Spleen (tissue), 13 donors: ENCODE measurements at places on chromosomes 2 and 18.

DNA sequence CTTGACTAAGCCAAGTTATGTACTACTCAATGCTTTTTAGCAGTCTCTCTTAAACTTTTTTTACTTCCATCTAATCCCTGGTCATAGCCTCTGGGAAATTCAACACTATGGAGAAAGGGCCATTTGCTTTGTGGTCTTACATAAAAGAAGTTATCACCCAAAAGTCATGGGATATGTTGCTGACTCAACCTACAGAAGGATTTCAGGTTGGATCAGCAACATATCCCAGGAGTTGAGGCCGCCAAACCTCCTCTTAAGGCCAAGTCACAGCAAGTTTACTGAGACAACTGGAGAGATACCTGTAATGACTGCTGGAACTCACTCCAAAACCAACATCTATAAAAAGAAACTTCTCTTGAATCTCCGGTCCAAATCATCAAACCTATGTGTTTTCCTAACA, 141.1 kb downstream of the IRS1 start:
- no peak for DNase-seq

- peak; percentile 31 for DNase-seq
Observed at GRCh38 chr2:26733413-26733812, 30.7 kb upstream of the SLC35F6 start.

DNA sequence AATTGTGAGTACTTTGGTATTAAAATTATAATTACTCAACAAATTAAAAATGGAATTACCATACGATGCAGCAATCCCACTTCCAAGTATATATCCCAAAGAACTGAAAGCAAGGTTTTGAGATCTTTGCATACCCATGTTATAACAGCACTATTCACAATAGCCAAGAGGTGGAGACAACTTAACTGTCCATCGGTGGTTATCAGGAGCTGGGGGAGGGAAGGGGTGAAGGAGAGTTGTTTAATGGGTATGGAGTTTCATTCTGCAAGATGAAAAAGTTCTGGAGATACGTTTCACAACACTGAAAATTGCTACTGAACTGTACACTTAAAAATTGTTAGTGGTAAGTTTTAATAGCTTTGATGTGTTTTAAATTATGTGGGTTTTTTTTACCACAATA, 25.7 kb downstream of the RAB10 start:
- DNase-seq: no peak

GRCh38 chr2:150385211-150385610, 102.3 kb downstream of the RND3 start:
- DNase-seq: no peak

GRCh38 chr18:44342162-44342561, 338.5 kb upstream of the SETBP1 start:
- DNase-seq: no peak

- no peak for DNase-seq
Observed at GRCh38 chr2:29923110-29923721, 1.8 kb upstream of the ALK start.

DNA sequence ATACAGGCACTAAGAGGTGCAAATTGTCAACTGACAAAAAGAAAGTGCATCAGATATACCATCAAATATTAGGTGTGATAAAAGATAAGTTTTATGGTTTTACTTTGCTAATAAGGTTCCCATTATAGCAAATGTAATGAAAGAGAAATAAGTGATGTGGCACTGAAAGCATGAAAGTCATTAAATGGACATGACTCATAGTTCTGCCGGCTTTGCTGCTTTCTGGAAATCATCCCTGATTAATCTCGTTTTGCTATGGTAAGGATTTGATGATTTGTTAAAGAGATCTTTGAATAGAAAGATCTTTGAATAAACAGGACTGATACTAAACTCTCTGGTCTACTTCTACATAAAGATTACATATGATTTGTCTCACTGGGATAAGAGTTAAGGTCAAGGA, 72.7 kb downstream of the CLIP4 start:
- no peak for DNase-seq

GRCh38 chr2:11703700-11704099, 33.7 kb upstream of the NTSR2 start:
- DNase-seq: no peak
